Heart left ventricle (tissue), 16 donors: ENCODE measurements at places on chromosomes 6 and 20. TPM values are rescaled to one million over a fixed set of nuclear protein-coding genes. Genes with fewer than 3 reads are reported as not detected.
A peak's percentile ranks its signal among the peaks of the same experiment; 100 is the strongest.

DNA sequence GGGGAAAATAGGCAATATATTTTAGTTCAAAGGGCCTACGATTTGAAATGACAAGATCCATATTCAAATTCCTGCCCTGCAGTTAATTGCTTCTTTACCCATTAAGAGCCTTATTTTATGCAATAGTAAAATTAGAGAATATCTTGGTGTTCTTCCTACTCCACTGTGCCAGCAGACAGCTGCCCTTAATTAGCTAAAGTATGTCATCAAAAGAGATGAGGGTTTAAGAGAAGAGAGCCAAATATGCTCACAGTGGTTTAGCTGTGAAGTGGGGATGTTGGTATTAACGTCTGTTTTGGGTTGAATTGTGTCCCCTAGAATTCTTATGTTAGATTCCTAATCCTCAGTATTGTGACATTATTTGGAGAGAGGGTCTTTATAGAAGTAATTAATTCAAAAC, 148.1 kb downstream of the MOXD1 start:
- DNase-seq, result no peak
- H3K36me3 ChIP-seq, result no peaks in the 10 kb centered on the region
- H3K27ac ChIP-seq, result no peak overlapping the region
- H3K4me1 ChIP-seq, result no peaks in the 10 kb centered on the region
- no peak overlapping the region for H3K4me3 ChIP-seq

DNA sequence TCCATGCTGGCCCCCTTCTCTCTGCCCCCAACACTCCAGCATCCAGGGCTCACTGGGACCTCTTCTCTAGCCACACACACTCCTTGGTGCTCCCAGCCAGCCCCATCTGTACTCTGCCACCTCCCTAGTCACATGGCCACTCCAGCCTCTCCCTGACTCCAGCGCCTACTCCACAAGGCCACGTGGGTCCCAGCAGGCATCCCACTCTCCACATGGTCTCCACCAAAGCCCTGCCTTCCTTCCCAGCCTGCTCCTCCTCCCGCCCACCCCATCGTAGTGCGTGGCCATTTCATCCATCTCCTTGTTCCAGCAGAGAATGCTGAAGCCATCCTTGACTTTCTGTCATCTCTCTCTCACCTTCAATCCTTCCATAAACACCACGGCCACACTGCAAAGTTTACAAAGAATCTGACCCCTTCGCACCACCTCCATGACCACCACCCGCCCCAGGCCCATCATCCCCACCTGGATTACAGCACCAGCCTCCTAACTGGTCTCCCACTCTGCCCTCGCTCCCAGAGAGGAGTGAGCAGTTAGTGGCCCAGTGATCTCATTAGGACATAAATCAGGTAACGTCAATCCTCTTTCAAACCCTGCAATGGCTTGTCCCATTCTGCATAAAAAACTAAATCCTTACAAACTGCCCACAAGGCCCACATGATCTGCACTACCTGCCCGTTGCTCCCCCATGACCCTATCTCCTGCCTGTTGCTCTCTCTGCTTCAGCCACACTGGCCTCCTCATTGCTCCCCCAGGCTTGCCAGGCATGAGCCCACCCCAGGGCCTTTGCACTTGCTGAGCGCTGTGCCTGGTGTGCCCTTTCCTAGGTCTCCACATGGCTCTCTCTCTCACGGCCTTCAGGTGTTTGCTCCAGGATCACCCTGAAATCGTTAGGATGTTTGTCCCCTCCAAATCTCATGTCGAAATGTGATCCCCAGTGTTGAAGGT, 96.2 kb downstream of the GRM4 start:
- H3K4me3 ChIP-seq, result no peak overlapping the region
- no peaks in the 10 kb centered on the region for H3K4me1 ChIP-seq
- DNase-seq, result no peak
- peaks cover 5% of the 10 kb centered on the region for H3K27me3 ChIP-seq
- H3K27ac ChIP-seq, result no peak overlapping the region
- no peaks in the 10 kb centered on the region for H3K36me3 ChIP-seq

GRCh38 chr20:32474967-32475811, 109.9 kb downstream of the NOL4L start:
- no peaks in the 10 kb centered on the region for H3K27me3 ChIP-seq
- H3K4me3 ChIP-seq, result peak overlapping the region; percentile 42
- peak overlapping the region; percentile 90 for H3K27ac ChIP-seq
- H3K36me3 ChIP-seq, result no peaks in the 10 kb centered on the region

The GRM4 gene
- not detected for total RNA-seq

The NOL7 gene
- total RNA-seq, result 54.6 TPM

DNA sequence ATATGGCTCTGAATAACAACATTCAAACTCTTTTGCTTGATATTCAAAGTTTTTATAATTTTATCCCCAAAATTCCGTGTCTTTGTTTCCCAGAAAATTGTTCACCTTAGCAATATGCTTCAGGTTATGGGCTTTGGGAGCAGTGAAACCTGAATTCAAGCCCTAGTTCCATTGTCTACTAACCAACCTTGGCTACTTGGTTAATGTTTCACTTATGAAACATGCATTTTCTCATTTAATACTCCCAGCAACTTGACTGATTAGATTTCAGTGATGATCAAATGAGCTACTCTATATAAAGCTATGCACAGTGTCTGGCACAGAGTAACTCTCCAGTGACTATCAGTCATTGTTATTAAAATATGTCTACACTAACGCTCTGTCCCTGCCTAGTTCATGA, 192.2 kb upstream of the TENT5A start:
- no peaks in the 10 kb centered on the region for H3K4me1 ChIP-seq
- no peaks in the 10 kb centered on the region for H3K27me3 ChIP-seq
- H3K27ac ChIP-seq, result no peak overlapping the region
- DNase-seq, result no peak
- H3K36me3 ChIP-seq, result no peaks in the 10 kb centered on the region

The WFDC2 gene
- not detected for total RNA-seq

The SSTR4 gene
- total RNA-seq, result not detected

DNA sequence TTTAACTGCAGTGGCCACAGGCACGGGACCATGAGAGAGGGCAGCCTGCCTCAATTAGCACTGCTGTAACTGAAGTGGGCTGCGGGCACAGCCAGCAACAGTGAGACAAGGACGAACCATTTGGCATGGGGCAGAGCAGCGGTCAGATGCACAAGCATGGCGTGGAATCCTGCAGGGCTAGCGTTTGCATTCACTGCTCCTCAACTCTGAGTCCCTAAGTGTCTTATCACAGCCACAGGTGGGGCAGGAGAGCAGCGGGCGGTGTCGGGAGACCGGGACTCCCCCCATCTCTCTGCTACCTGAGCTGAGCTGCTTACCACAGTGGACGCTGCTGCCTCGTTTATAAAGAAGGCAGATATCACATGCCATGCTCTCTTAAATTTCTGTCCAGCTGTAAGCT, 31.3 kb upstream of the PDE10A start:
- no peak overlapping the region for H3K4me3 ChIP-seq
- no peaks in the 10 kb centered on the region for H3K4me1 ChIP-seq
- no peaks in the 10 kb centered on the region for H3K27me3 ChIP-seq
- H3K27ac ChIP-seq, result peak overlapping the region; percentile 3
- DNase-seq, result no peak

GRCh38 chr6:17485181-17485580, 91.8 kb downstream of the CAP2 start:
- peaks cover 22% of the 10 kb centered on the region for H3K4me1 ChIP-seq
- peak overlapping the region; percentile 22 for H3K27ac ChIP-seq
- DNase-seq, result no peak
- no peaks in the 10 kb centered on the region for H3K27me3 ChIP-seq
- H3K36me3 ChIP-seq, result no peaks in the 10 kb centered on the region

- no peak overlapping the region for H3K4me3 ChIP-seq
- H3K27ac ChIP-seq, result no peak overlapping the region
- H3K4me1 ChIP-seq, result no peaks in the 10 kb centered on the region
- H3K36me3 ChIP-seq, result no peaks in the 10 kb centered on the region
- no peaks in the 10 kb centered on the region for H3K27me3 ChIP-seq
- DNase-seq, result no peak
Measured at GRCh38 chr6:34560366-34561226, 4.5 kb upstream of the SPDEF start.

- H3K27ac ChIP-seq, result no peak overlapping the region
- no peak overlapping the region for H3K4me3 ChIP-seq
- H3K27me3 ChIP-seq, result no peaks in the 10 kb centered on the region
- H3K4me1 ChIP-seq, result no peaks in the 10 kb centered on the region
- no peaks in the 10 kb centered on the region for H3K36me3 ChIP-seq
Measured at GRCh38 chr6:93677264-93677965, 258.1 kb upstream of the EPHA7 start.

DNA sequence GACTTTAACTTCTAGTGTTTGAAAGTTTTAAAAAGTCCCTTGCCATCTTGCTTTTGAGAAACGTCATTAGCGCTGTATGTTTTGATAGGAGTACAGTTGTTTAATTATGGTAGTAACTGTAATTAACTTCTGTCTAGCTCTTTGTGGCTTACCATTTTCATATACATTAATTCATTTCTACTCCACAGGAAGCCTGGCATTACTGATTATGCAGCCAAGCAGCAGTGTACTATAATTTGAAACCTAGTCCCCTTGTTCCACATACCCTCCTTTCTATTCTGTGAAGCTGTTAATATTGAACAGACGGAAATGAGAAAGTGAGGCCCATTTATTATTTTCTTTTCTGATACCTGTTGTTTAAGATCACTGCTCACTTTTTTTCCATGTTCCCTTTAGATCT, 235.4 kb downstream of the CDKAL1 start:
- H3K4me3 ChIP-seq, result no peak overlapping the region
- H3K27me3 ChIP-seq, result no peaks in the 10 kb centered on the region
- H3K4me1 ChIP-seq, result no peaks in the 10 kb centered on the region
- H3K27ac ChIP-seq, result no peak overlapping the region
- H3K36me3 ChIP-seq, result no peaks in the 10 kb centered on the region

The CRISP2 gene
- not detected for total RNA-seq

The MEP1A gene
- total RNA-seq, result not detected

DNA sequence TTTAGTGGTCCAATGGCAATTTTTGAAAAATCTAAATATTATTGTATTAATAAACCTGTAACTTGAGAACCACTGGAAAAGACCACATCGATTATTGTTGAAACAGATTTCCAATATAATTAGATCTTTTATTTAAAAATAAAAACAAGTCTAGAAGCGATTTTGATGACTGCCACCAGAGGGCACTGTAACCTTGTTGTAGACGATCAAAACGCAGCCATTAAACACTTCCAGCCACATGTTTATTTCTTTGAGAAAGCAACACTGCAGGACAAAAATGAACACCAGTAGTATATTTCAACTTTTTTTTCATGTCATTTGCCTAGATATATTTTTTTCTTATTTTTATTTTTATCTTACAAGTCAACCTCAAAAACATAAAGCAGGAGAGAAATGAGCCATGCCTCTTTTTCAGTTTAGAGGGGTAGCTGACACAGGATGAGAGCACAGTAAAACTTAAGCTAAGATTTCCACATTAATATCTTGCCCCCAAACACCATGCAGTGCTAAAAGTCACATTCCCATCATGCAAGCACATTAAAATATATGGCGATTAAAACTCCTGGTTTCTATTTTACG, 115.4 kb downstream of the OPRM1 start:
- no peak overlapping the region for H3K4me3 ChIP-seq
- H3K27ac ChIP-seq, result no peak overlapping the region
- no peaks in the 10 kb centered on the region for H3K36me3 ChIP-seq
- H3K27me3 ChIP-seq, result no peaks in the 10 kb centered on the region
- peak; percentile 40 for DNase-seq

GRCh38 chr6:21772884-21773575, 179.5 kb downstream of the SOX4 start:
- no peak overlapping the region for H3K4me3 ChIP-seq
- no peak overlapping the region for H3K27ac ChIP-seq
- H3K36me3 ChIP-seq, result no peaks in the 10 kb centered on the region
- DNase-seq, result no peak
- H3K4me1 ChIP-seq, result peaks cover 19% of the 10 kb centered on the region
- no peaks in the 10 kb centered on the region for H3K27me3 ChIP-seq

GRCh38 chr6:149423964-149424440, 23.9 kb downstream of the SUMO4 start:
- H3K4me3 ChIP-seq, result no peak overlapping the region
- H3K36me3 ChIP-seq, result no peaks in the 10 kb centered on the region
- peak overlapping the region; percentile 48 for H3K27ac ChIP-seq
- H3K27me3 ChIP-seq, result peaks cover under 1% of the 10 kb centered on the region

The GHRH gene
- total RNA-seq, result not detected

DNA sequence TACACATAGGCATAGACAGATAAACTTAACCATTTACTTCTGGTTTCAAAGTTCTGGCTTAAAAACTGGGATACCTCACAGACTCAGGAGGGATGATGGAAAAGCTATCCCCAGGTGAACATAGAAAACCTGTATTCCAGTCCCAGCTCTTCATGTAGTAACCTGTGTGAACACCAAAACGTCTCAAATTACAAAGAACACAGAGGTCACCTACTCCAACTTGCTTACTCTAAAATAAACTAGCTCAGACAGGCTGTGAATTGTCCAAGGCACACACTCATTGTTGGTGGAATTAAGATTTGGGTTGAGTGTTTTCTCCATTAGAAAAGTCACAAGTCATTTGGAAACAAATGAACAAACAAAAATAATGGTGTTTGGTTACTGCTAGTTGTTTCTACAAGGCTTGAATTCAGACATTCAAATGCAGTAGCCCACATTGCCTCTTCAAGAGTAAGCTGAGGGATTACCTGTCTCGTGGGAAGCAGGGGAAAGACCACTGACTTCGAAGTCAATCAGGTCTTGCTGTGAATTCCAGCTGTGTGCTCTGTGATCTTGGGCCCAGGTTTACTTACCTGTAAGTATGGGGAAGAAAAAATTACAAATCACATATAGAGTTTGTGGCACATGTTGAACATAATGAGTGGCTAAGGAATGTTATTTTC, 48.2 kb upstream of the LRRC1 start:
- H3K4me3 ChIP-seq, result no peak overlapping the region
- H3K4me1 ChIP-seq, result no peaks in the 10 kb centered on the region
- no peak overlapping the region for H3K27ac ChIP-seq
- DNase-seq, result no peak
- H3K36me3 ChIP-seq, result no peaks in the 10 kb centered on the region
- H3K27me3 ChIP-seq, result no peaks in the 10 kb centered on the region

- H3K36me3 ChIP-seq, result no peaks in the 10 kb centered on the region
- no peak for DNase-seq
- peak overlapping the region; percentile 71 for H3K27ac ChIP-seq
- H3K4me1 ChIP-seq, result no peaks in the 10 kb centered on the region
- no peak overlapping the region for H3K4me3 ChIP-seq
Measured at GRCh38 chr20:53750827-53751619, 157.4 kb upstream of the ZNF217 start.

GRCh38 chr20:54065601-54066038, 4.8 kb downstream of the BCAS1 start:
- peaks cover 9% of the 10 kb centered on the region for H3K4me1 ChIP-seq
- H3K36me3 ChIP-seq, result no peaks in the 10 kb centered on the region
- no peak for DNase-seq
- H3K27me3 ChIP-seq, result no peaks in the 10 kb centered on the region
- no peak overlapping the region for H3K27ac ChIP-seq

- DNase-seq, result no peak
- H3K36me3 ChIP-seq, result no peaks in the 10 kb centered on the region
- H3K4me1 ChIP-seq, result peaks cover 13% of the 10 kb centered on the region
- H3K4me3 ChIP-seq, result no peak overlapping the region
- no peak overlapping the region for H3K27ac ChIP-seq
- H3K27me3 ChIP-seq, result no peaks in the 10 kb centered on the region
Measured at GRCh38 chr6:163583558-163583957, 169.0 kb downstream of the QKI start.

The MMUT gene
- 32.4 TPM for total RNA-seq

The CGA gene
- total RNA-seq, result not detected

- no peaks in the 10 kb centered on the region for H3K4me1 ChIP-seq
- H3K27ac ChIP-seq, result no peak overlapping the region
- H3K27me3 ChIP-seq, result no peaks in the 10 kb centered on the region
- no peak overlapping the region for H3K4me3 ChIP-seq
Measured at GRCh38 chr6:84282550-84282949, 55.1 kb upstream of the CEP162 start.

The GABRR2 gene
- 0.20 TPM for total RNA-seq

- no peak overlapping the region for H3K4me3 ChIP-seq
- no peak overlapping the region for H3K27ac ChIP-seq
- DNase-seq, result no peak
- no peaks in the 10 kb centered on the region for H3K36me3 ChIP-seq
- H3K4me1 ChIP-seq, result peaks cover 5% of the 10 kb centered on the region
Measured at GRCh38 chr6:30219244-30219643, 6.0 kb upstream of the TRIM26 start.
